ENCODE measurements at places on chromosomes 12 and 14.

- no peak for DNase-seq
Observed at GRCh38 chr14:94632305-94632590, 20.1 kb downstream of the SERPINA3 start.

GRCh38 chr14:64727551-64728071 is 23.4 kb downstream of the PLEKHG3 start:
- no peak for DNase-seq

DNA sequence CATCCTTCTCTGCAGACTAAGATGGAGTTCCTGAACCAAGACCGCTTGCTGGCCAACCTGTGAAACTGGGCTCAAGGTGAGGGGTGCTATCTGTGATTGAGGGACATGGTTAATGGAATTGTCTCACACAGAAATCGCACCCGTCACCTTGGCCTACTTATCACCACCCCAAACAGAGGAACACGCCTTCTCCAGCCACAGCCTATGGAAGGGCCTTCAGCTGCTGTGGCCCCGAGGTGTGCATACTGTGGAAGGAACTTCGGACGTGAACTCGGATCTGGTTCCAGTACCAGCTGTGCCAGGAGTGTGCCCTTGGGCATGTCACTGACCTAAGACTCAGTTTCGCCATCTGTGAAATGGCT is 44.4 kb downstream of the EVL start:
- DNase-seq: no peak

- DNase-seq: no peak
Observed at GRCh38 chr12:123696646-123697045, 15.5 kb upstream of the ATP6V0A2 start.

DNA sequence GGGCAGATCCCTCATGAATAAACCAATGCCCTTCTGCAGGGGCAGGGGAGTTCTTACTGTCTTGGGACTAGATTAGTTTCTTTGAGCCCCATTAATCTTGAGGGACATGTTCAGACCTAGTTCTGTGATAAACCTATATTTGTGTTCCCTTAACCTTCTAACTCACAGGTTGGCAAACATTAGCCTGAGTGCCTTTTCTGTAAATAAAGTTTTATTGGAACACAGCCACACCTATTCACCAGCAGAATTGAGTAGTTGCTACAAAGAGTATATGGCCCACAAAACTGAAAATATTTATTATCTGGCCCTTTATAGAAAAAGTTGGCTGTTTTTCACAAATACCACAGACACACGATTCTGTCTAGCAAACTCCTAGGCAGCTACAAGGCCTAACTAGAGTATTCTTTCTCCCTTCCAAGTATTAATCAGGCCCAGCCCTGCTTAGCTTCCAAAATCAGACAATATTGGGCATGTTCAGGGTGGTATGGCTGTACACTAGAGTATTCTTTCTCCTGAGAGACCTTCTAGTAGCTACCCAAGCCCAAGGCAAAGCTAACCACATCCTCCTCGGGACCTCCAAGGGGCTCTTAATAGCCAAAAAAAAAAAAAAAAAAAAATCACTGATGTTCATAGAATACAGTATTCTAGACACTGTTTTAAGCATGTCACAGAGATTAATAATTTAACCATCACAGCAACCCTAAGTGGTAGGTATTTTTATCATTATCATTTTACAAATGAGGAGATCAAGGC is 199.3 kb upstream of the PWP1 start:
- DNase-seq: no peak

- peak; percentile 83 for DNase-seq
Observed at GRCh38 chr14:58637040-58637390, 747 bp upstream of the DACT1 start.

DNA sequence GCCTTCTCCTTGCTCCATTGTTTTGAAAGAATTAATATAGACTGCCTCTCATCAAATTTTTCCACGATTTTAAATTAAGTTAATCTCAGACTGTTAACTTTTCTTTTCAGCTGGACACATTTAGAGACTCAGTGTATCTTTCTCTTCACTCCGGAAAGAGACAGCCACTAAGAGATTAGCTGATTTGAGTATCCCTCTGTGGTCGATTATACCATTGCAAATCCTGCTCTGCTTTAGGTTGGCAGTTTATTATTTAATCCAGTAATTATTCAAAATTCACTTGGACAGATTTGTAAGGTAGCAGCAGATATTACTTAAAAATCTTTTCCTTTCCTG is 588 bp upstream of the TWF1 start:
- DNase-seq: no peak

DNA sequence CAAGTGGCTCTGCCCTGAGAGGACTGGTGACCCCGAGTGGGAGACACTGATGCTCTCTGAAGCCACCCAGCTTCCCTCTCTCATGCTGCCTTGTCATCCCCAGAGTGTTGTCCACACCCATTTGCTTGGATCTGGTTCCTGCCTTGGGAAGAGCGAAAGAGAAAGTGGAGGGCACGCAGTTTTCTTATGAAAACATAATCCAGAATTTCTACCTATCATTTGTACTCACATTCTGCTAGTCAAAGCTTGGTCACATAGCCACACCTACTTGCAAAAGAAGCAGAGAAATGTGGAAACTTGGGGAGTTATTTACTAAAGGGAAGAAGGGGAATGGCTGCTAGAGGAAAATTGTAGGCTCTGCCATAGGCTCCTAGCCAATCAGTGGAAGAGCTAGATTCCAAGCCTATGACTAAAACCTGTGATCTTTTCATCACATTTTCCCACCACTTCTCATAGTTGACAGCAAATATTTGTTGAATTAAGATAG is 326.3 kb downstream of the ZFP36L1 start:
- DNase-seq: no peak

DNA sequence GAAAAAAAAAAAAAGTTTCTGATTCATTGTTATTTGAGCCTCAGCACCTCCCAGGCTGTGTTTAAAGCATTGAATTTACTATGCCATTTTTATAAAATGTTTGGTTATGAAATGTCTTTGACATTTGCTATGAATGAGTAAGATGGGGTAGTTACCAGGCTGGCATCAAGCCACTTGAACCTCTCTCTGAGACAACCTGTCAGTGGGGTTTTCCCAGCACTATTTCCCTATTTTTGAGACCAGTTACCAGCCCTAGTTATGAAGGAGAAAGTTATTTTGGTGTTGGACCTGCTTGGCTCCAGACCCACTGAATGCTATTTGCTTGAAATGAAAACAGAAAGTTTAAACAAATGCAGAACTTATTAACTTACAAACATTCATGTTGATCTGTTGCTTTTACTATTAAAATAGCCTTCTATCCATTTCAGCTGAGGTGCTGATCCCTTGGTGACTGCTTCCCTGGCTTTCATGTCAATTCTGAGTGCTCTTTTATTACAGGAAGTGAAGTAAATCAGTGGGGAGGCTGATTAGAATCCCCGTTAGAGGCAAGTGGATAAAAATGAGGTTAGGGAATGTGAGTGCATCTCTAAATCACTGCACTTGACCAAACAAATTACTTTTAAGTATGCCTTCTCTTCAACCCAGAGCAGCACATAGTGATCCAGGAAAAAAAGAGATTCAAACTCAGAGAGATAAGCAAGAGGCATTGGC is 37.8 kb downstream of the LLPH start:
- no peak for DNase-seq
